Skin of body (tissue), 3 donors: ENCODE measurements at places on chromosomes 16 and 17. TPM values are rescaled to one million over a fixed set of nuclear protein-coding genes. Genes with fewer than 3 reads are reported as not detected.
A peak's percentile ranks its signal among the peaks of the same experiment; 100 is the strongest.

- DNase-seq = no peak
Measured at GRCh38 chr16:53771655-53772497, 67.9 kb downstream of the FTO start.

GRCh38 chr17:179781-180380 is 1.6 kb downstream of the DOC2B start:
- DNase-seq = no peak

GRCh38 chr17:2385240-2386210 is 15.3 kb downstream of the MNT start:
- DNase-seq = no peak

DNA sequence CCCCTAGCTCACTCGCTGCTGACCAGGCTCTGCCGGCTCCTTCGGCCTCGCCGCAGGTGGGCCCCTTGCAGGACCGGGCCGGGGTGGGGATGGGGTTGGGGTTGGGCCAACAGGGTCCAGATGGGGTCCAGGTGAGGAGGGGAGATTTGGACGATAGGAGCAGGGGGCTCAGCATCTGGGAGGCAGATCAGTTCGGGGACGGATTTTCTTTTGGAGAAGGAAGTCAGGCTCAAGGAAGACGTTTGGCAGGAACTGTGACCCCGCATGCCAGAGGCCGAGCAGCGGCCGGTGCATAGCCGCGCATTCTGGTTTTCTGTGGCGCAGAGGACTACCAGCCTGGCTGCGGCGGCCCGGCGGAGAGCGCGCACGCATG is 845 bp upstream of the ALDOA start:
- no peak for DNase-seq

DNA sequence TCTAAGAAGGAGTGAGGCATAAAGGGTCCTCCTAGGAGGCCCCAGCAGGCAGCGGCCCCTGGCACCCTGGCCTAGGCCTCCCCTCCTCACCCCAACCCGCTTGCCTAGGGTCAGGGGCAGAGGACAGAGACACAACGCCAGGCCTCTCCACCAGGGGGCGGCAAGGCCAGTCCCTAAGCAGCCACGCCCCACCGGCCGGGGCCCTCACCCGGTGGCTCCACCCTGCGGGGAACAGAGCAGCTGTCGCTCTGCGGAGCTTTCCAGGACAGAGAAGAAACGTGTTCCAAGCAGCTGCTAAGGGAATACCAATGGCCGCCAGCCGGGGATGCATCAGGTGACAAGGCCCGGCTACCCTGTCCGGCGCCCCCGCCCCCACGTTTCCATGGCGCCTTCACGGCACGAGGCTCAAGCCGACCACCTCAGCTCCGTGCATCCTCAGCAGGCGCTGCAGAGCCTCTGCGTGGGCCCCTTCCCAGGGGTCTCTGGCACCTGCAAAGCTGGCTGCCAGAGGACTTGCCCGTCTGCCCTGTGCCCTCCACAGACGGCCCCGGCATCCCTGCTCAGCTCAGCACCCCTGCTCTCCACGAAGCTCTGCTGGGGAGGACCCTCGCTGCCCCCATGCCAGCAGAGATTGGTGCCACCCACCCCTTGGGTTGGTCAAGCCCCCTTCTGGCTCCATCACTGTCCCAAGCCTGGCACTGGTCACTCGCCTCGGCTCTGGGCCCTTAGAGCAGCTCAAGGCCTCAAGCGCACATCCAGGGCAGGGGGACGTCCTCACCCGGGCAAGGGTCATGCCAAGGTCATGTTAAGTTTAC is 5.6 kb downstream of the ZNF598 start:
- DNase-seq = peak; percentile 26

DNA sequence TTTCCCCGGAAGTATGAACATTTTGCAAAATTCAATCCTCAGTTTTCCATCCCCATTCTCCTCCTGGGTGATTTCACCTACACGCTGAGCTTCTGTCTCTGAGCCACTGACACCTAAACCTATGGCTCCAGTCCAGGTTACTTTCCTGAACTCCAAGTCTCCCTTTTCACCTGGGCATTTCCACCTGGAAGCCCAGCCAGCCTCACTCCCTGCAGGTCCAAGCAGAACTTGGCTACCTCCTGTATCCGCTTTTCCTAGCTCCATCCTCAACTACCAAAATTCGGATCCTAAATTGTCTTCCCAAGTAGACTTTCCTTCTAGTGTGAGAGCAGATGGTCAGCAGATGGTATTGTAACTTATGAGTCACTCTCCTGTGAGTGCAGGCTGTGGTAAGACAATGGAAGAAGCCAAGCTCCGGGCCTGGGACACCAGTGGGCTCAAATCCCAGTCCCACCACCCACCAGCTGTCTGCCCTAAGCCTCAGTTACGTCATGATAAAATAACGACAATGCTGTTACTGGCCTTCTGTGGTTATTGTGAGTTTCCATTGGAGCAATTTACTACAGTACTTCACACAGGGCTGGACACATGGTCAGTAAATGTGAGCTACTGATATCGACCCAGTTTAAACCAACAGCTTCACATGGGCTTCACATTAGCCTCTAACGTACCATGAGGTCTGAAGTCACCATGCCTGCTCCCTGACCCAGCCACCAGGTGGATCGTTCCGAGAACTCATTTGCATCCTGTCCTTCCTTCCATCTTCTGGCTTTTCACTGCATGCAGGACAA is 33.3 kb downstream of the PECAM1 start:
- peak; percentile 91 for DNase-seq

- no peak for DNase-seq
Measured at GRCh38 chr16:69049146-69049545, 56.3 kb upstream of the HAS3 start.

DNA sequence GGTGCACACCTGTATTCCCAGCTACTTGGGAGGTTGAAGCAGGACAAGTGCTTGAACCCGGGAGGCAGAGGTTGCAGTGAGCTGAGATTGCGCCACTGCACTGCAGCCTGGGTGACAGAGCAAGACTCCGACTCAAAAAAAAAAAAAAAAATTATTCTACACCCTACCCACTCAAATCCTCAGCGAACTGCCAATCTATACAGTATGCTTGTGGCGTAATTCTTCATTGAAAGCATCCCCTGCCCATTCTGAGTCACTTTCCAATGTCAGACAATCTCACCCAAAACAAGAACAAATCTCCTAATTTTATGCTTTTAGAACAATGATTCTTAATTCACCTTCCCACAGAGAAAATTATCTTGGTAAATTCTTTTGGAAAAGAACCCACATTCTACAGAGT is 12.0 kb downstream of the AMFR start:
- no peak for DNase-seq

GRCh38 chr16:48622456-48623303 is 12.7 kb upstream of the N4BP1 start:
- no peak for DNase-seq

DNA sequence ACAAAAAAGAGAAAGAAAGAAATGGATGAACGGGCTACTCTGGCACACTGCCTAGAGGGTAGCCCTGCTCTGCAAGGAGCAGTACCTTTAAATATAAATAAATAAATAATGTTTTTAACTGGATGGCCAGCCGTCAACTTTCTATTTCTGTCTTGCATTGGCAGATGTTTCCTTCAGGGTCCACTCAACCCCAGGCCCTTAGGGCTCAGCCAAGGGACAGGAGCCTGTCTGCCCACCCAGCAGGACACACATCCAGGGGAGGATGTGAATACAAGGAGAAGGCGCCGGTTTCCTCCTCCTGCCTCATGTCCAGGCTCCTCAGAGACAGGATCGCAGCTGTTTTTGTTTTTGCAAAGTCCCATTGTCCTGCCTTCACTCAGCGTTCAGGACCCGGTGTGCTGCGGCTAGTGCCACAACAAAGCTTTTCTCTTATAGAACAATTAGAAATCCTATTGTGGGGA is 22.6 kb downstream of the TTYH2 start:
- no peak for DNase-seq

GRCh38 chr17:38910325-38910724 is 15.1 kb upstream of the LASP1NB start:
- no peak for DNase-seq

DNA sequence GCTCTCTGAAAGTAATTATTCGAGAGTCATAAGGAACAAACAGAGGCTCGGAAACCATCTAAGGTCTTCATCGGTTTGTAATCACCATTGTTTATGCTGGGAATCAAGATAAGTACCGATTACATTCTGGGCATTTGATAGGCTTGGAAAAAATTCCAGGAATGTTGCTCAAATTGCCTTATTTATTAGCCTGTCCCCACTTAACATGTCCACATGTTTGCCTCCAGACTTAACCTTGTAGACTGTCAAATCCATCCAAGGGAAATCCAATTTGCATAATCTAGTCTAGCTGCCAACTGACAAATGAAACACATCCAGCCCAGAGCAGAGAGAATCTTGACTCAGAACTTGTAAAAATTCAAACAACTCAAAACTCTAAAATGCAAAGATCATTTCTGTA is 51.3 kb upstream of the TMC5 start:
- no peak for DNase-seq

- DNase-seq = peak; percentile 94
Measured at GRCh38 chr17:76540381-76541300, 797 bp downstream of the PRCD start.

- DNase-seq = no peak
Measured at GRCh38 chr17:53892222-53892621, 69.5 kb downstream of the KIF2B start.

GRCh38 chr17:66508896-66509844 is 206.8 kb downstream of the PRKCA start:
- no peak for DNase-seq

GRCh38 chr16:81315271-81316175 is 761 bp downstream of the GAN start:
- peak; percentile 14 for DNase-seq

GRCh38 chr17:72025113-72025512 is 95.7 kb upstream of the SOX9 start:
- DNase-seq = no peak

Gene RNF222
- 3.3 TPM for total RNA-seq

Gene ADGRG1
- 32.0 TPM for total RNA-seq

Gene LDHD
- 7.5 TPM for total RNA-seq

Gene POLR2C
- 71.1 TPM for total RNA-seq

Gene YBX2
- 1.3 TPM for total RNA-seq

Gene RAMP2
- 16.4 TPM for total RNA-seq

Gene TP53TG3
- total RNA-seq = not detected

Gene KRTAP16-1
- 4.5 TPM for total RNA-seq

Gene ITGAD
- 0.10 TPM for total RNA-seq

Gene PYY
- total RNA-seq = not detected

Gene MMP28
- total RNA-seq = 6.1 TPM

Gene ATP2A1
- total RNA-seq = 64.1 TPM

Gene TLCD1
- 1.9 TPM for total RNA-seq
